ENCODE measurements at places on chromosomes 11 and 22.
A peak's percentile ranks its signal among the peaks of the same experiment; 100 is the strongest.

- DNase-seq = peak; percentile 51
These were observed 19.3 kb downstream of the SCARF2 start for GRCh38 chr22:20418211-20418788.

GRCh38 chr22:23233084-23233531 lies 52.8 kb downstream of the BCR start:
- DNase-seq = no peak

DNA sequence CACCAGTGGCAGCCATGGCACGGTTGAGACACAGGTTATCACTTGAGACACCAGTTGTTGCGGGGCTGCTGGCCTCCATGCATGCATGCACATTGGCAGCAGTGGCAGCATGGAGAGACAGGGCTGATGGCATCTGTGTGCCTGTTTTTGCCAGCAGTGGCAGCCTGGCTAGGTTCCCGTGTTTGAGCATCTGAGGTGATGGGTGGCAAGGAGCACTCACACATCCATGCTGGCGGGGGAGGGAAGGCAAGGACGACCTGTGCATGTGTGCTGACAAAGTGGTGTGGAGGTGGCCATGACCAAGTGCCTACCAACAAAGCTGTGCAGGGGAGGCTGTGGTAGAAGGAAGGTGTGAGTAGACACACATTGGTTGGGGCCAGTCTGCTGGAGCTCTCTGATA lies 133.5 kb downstream of the CNTN5 start:
- no peak for DNase-seq

GRCh38 chr11:124898711-124899110 lies 1.0 kb upstream of the ROBO4 start:
- no peak for DNase-seq

DNA sequence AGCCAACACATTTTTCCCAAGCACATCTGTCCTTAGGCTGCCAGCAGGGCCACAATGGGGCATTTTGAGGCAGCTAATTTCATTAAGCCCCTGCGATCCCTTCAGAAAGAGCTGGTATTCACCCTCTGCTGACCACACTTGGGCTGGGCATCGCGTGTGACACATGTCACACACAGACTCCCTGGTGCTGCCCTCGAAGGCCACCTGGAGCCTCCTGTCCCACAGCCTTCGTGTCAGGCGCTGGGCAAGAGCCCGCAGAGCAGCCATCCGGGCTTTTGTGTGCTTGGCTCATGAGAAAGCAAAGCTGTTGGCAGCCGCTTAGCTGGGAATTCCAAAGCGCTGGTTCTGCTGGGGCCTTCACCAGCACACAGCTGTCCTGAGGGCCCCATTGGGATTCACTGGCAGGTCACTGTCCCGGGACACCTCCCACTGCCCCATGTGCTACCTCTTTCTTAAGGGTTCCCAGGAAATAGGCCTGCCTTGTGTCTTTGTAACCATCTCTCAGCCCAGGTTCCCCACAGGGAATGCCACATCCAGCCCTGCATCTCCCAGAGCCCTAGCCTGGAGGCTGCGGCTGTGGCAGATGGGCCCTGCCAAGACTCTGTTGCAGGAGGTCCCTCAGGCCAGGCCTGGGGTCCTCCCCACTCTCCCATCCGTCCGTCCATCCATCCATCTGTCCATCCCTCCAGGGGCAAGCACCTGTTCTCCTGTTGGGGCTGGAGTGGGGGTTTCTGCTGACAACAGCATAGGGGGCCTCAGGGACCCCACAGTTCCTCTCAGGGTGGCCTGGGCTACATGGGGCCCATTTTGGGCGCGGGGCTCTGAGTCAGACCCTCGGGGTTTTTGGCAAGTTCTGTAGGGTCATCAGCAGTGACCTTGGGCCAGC lies 4.9 kb downstream of the CLDN5 start:
- DNase-seq = no peak

DNA sequence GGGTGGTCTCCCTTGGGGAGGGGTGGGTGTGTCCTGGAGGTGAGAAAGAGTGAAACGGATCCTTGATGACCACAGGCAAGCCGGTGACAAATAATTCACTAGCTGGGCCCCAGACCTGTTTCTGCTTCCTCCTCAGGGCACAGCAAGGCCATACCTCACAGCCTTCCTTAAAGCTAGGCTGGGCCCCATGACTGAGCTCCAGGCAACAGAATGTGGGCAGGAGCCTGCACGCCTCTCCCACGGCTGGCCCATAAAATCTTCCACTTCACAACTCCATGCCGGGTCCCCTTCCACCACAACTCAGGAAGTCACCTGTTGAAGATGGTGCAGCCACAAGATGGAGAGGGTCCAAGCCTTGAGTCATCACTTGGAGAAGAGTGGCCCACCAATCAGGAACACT lies 23.9 kb downstream of the SLC22A12 start:
- DNase-seq = no peak

- DNase-seq = no peak
These were observed 11.0 kb upstream of the RASL10A start for GRCh38 chr22:29326481-29326880.

GRCh38 chr22:46753360-46753759 lies 9.1 kb upstream of the TBC1D22A start:
- DNase-seq = no peak

DNA sequence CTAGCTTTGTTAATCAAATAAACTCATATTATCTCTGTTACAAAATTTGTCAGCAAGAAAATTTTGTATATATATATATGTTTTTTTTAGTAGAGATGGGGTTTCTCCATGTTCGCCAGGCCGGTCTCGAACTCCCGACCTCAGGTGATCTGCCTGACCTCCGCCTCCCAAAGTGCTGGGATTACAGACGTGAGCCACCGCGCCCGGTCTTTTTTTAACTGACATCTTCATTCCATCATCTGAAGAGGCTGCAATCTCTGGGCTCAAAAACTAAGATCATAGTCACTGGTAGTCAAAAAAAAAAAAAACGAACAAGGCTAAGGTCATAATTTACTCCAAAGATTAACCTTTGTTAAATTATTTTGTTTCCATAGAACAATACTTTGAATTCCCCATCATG lies 5.3 kb upstream of the KLHDC7B start:
- DNase-seq = no peak

DNA sequence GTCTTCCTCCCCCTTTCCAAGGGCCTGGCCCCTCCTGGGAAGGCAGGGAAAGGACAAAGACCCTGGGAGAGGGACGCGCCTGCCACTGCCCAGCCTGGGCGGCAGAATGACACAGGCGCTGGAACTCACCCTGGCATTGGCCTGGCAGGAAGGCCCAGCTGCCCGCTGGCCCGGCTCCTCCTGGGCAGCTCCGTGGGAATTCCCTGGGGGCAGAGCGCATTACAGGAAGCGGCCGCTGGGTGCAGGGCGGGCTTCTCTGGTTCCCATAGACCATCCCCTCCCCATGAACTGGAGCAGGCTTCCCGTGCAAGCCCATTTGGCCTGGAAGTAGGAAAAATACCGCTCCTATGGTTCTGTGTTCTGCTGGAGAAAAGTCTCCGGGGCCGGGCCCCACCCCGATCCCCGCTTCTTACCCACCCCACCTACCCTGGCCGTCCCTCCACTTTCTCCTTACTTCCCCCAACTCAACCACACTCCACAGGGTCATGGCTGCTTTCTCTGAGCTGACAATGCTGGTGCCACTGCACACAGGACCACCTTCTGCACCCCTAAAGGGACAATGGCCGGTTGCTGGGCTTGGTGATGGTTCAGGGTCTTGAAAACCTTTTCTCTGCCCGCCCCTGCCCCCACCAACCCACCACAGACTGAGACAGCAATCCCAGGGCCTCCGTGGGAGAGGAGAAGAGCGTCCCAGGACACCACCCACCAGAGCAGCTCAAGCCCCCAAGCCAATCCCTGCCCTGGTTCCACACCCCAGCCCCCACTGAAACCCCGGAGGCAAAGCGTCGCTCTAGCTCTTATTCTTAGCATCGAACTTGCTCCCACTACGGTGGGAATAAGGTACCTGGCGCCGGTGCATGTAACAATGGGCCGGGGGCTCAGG lies 58.9 kb downstream of the LINC01488 start:
- DNase-seq = no peak

- no peak for DNase-seq
These were observed 135.3 kb downstream of the KIF18A start for GRCh38 chr11:27972522-27973170.

DNA sequence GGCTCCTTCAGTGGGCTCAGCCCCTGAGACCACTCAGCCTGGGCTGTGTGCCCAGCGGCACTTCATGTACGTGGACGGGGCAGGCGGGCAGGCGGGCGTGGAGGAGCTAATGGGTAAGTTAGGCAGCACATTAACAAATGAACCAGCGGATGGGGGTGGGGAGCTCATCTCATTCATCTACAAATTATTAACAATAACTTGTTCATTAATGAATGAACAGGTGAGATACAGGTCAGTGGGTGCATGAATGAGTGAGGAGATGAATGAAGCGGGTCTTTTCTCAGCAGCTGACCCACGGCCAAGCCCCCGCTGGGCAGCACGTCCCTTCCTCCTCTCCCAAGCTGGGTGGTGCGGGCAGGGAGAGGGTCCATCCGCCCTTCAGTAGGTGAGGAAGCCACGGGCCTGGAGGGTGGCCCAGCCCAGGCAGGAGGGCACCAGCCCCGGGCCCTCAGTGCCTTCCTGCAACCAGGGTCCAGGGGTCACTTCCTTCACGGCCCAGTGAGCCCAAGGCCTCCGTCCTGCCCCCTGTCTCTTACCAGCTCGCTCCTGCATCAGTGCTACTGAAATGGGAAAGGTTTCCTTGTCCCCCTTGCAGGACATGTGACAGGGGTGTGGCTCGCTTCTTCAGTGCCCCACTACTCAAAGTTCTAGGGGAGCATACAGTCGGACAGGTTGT lies 60.5 kb upstream of the KCNQ1OT1 start:
- DNase-seq = no peak

DNA sequence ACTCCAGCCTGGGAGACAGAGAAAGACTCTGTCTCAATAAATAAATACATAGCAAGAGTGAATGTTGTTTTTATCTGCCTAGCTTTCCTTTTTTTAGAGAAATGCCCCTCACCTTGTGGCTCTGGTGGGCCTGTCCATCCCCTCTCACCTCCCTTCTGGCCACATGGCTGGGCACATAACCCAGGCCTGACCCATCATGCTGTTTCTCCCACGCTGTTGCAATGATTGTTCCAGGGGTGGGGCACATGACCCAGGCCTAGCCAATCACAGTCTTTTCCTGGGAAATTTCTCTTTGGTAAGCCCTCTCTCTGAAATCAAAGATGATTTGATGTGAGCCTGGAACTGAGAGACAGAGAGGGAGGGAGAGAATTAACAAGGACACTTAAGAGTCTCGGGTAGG lies 5.5 kb upstream of the CYTH4 start:
- no peak for DNase-seq

DNA sequence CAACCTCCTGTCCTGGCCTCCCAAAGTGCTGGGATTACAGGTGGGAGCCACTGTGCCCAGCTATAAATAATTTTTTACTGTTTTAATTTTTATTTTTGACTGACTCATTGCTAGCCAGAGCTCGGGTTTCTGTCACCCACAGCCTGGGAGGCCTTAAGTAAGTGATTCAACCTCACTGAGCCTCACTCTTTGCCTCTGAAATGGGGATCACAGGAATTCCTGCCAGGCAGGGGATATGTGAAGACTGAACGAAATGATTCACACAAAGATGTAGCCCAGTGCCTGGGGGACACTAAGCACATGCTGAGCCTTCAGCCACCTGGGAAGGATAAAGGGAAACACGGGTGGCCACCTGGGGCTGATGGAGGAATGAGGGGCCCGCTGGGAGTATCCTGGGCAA lies 3.8 kb upstream of the LRRC74B start:
- no peak for DNase-seq

- no peak for DNase-seq
These were observed 706 bp downstream of the DCPS start for GRCh38 chr11:126304457-126305075.

GRCh38 chr11:10564696-10565318 lies 3.7 kb downstream of the LYVE1 start:
- no peak for DNase-seq

- no peak for DNase-seq
These were observed 24.1 kb downstream of the CUL5 start for GRCh38 chr11:108032800-108033199.

DNA sequence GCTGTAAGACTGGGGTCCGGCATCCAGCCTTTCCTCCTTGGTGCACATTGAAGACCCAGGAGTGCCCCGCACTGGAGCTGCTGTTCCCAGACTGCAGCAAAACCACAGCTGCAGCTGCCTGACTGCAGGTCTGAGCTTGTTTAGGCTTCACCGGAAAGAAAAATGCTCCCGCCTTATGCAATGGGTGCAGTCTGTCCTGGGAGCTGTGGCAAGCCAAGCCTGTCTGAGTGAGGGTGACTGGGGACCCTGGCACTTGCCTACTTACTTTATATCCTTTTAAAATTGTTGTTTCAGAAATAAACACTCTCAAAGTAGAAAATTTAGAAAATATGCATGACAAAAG lies 23.3 kb upstream of the CD44 start:
- no peak for DNase-seq

- peak; percentile 61 for DNase-seq
These were observed 15.2 kb upstream of the SORL1-AS1 start for GRCh38 chr11:121467965-121468364.

- DNase-seq = no peak
These were observed 53.2 kb downstream of the MN1 start for GRCh38 chr22:27748349-27748748.

- peak; percentile 16 for DNase-seq
These were observed 483 bp upstream of the HYLS1 start for GRCh38 chr11:125886997-125887372.

- DNase-seq = no peak
These were observed 97.3 kb downstream of the CTTN start for GRCh38 chr11:70495351-70496310.

- DNase-seq = peak; percentile 32
These were observed 52.9 kb downstream of the SYT13 start for GRCh38 chr11:45233121-45233803.

DNA sequence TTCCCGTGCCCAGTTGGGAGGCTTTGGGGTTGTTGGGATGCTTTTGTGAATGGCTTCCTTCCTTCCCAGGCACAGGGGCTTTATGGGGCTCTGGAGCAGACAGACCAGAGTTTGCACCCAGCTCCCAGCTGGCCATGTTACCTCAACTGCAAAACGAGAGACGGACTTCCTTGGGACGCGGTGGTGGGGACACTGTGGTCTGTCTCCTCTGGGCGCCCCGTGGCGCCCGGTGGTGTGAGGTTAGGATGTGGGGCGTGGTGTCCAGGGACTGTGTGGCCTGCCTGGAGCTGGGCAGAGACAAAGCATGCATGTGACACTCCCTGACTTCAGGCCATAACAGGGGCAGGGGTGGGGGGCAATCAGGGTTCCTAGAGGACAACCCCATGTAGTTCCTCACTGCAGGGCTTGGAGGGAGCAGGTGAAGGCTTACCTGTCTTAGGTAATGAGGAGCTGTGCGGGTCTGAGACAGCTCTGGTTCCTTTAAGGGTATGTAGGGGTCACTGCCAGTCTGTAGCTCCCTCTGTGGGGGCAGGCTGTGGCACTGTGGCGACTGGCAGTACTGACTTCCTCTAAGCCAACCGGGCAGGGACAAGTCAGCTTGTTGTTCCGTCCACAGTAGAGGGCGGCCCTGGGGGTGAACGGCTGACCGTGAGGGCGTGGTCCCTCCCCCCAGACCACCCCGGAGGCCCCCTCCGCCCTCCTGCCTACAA lies 14.4 kb downstream of the KCNQ1 start:
- no peak for DNase-seq

- DNase-seq = no peak
These were observed 927.9 kb downstream of the BRD1 start for GRCh38 chr22:48899523-48900326.

GRCh38 chr11:77071077-77071476 lies 4.3 kb downstream of the CAPN5 start:
- no peak for DNase-seq

GRCh38 chr11:132217856-132218255 lies 847.4 kb downstream of the NTM start:
- no peak for DNase-seq

- DNase-seq = no peak
These were observed 8.2 kb downstream of the TMPRSS5 start for GRCh38 chr11:113697756-113698407.
